T-helper 1 cell treated with Interleukin-12 subunit alpha and Interleukin-12 subunit beta and Interleukin-4 antibody, amounts not matched to agents 30 ng/mL and 1 ng/mL, for 36 hours (primary cell): ENCODE measurements at places on chromosomes 13 and 19. TPM values are rescaled to one million over a fixed set of nuclear protein-coding genes. Genes with fewer than 3 reads are reported as not detected.

The ZNF567 gene
- total RNA-seq: 7.6 and 12.5 TPM in 2 replicates

The ZSCAN4 gene
- total RNA-seq: not detected in 2 replicates

The KLHL1 gene
- total RNA-seq: not detected in 2 replicates

The CEACAM4 gene
- total RNA-seq: not detected in 2 replicates

The DAZAP1 gene
- 211 and 223 TPM in 2 replicates for total RNA-seq
